NAMALWA (cell line): ENCODE measurements at places on chromosomes 12 and 14.

DNA sequence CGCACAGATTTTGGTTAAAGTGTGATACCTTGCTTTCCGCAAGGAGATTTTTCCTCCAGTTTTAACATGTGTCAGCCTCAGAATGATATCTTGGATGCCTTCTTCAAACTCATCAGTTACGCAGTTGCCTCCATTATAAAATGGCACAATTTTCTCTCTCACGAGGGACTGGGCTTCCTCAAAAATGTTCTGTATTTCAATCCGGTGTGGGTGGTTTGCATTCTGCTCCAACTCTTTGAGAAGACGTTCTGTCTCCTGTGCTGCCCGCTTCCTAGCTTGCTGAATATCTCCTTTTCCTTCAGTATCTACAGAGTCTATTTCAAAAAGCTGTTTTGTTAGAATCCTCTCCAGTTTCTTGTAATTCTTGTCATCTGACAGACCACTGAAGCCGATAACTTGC is 1.8 kb downstream of the BAG5 start:
- DNase-seq: no peak

DNA sequence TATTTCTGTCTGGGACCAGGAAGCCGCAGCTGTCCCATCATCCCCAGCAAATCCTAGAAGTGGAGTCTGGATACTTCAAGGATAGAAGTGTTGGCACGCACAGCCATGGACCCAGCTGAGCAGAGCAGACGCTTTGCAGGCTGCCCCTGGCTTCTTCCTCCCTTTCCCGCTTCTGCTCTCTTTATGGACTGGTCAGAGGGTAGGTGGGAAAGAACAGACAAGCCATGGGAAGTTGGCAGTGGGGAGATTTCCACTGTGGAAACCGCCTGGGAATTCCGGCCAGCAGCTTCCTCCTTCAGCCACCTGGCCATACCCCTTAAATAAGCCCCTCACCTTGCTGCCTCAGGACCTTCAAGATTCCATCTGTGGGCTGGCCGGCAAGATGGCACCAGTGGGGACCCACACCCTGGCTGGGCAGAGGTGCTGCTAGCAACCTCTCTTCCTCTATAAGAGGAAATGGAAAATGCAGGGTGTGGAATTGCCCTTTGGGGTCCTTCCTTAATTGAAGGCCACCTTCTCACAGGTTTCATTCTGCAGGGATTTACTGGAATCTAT is 20.6 kb downstream of the OTUB2 start:
- no peak for DNase-seq

GRCh38 chr12:116136340-116136739 is 141.2 kb downstream of the MED13L start:
- no peak for DNase-seq

- DNase-seq: no peak
Measured at GRCh38 chr14:33686218-33686617, 264.7 kb downstream of the EGLN3 start.

DNA sequence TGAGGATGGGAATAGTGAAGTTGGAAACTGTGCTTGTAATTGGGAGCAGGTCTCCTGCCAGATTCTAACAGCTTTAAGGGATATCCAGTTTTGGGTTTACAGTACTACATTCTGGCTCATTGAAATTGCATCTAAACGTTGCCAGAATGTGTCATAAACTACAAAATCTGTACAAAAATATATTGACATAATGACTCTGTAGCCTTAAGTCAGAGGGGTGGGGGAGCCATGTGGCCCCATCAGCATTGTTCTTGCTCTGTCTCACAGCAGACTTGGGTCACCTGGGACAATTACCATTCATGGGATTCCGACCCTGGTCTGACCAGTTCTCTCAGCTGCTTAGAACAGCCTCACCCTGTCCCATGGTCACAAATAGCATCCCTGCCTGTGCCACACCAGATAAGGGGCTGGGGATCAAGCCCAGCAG is 43.3 kb upstream of the MED13L start:
- no peak for DNase-seq
